ENCODE measurements at places on chromosomes 12 and 14.

- peak; percentile 16 for DNase-seq
These were observed 161.6 kb downstream of the PLCZ1 start for GRCh38 chr12:18576104-18576626.

- no peak for DNase-seq
These were observed 3.2 kb downstream of the CATSPERB start for GRCh38 chr14:91728616-91729183.

DNA sequence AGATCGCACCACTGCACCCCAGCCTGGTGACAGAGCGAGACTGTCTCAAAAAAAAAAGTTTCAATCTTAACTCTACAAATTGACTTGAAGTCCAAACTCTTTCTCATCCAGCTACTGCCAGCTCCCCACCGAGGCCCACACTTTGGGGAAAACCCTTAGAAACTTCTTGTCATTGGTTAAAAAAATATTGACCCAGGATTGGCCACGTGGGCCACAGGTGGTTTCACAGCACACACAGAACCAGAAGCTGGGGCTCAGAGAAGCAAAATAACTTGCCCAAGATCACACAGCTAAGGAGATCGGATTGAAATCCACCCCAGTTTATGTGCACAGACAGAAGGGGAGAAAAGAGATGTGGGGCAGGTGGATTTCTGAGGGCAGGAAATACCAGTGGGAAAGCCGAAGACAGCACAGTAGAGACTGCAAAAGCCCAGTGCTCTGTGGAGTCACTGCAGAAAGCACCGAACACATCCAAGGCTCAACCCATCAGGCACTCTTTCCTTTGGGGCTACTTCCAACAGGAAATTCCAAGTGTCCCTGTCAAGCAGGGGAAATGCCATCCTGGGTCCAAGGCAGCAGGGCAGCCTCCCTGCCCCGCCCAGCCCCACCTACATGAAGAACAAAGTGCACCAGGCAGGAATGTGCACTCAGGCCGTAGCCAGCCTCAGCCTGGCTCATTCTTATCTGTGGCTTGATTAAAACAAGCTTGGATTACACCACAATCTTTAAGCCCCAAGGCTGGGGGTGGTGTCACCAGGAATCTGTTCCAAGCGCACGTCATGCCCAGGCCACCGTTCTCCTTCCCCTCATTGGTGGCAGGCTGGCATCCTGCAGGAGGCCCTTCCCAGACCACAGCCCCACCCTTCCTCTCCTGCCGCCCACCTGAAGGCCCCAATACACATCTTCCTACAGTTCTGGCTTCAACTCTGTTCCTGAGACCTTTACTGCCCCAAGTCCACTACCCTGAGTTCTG lies 72.5 kb downstream of the ITPK1 start:
- DNase-seq = peak; percentile 94

DNA sequence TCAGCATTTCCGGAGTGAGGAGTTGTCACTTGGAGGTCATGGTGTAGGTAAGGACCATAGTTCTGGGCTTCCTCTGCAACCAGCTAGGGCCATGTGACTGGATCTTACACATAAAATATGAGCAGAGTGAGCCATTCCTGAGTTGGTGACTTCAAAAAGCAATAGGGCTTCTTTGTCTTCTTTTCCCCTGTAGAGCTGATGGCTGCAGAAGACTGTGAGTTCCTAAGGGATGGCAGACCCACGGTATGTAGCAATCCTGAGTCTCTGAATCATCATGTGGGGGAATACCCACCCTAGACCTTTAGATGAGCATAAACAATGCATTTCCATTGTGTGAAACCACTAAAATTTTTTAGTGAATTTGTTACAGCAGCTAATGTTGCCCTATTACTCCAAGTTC lies 151.1 kb upstream of the TBX3 start:
- peak; percentile 24 for DNase-seq

GRCh38 chr12:125634813-125635212 lies 569.6 kb downstream of the AACS start:
- no peak for DNase-seq

- no peak for DNase-seq
These were observed 794 bp downstream of the HOXC13 start for GRCh38 chr12:53939141-53940108.

GRCh38 chr12:103334466-103334865 lies 161.3 kb downstream of the C12orf42 start:
- DNase-seq = no peak
